ENCODE measurements at places on chromosomes 4 and X.

DNA sequence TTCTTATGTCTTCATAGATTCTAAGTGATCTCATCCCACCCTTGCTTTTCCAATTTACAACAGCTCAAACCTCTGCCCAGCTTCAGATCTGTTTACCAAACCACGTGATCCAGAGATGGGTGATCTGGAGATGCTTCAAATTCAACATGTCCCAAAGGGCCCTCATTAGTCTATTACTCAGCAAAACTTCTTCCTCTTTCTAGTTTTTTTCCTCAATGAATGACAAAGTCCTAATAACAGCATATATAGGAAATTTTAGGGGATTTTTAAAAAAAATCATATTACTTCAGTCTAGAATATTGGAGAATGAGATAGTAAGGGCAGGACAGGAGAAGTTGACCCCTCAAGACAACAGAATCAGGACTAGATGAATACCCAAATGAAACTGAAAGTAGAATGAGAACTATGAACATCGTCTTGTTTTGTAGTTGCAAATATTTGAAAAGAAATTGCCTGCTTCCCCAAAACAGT, 127.1 kb downstream of the CFAP299 start:
- no peak for DNase-seq

DNA sequence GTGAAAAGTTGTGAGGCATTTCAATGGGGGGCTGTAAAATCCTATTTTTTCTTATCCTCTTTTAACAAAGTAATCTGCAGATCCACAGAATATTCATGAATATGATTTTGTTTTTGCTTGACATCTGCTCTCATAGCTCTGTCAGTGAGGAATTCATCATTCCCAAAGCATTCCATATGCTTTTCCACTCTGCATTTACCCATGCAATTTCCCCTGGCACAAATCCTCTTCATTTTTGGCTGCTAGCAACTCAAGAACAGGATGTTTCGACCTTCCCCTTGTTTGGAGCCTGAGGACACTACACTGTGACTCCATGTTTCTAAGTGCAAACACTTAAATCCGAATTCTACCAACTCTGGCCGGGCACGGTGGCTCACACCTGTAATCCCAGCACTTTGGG, 48.5 kb downstream of the KLHL15 start:
- DNase-seq = no peak

DNA sequence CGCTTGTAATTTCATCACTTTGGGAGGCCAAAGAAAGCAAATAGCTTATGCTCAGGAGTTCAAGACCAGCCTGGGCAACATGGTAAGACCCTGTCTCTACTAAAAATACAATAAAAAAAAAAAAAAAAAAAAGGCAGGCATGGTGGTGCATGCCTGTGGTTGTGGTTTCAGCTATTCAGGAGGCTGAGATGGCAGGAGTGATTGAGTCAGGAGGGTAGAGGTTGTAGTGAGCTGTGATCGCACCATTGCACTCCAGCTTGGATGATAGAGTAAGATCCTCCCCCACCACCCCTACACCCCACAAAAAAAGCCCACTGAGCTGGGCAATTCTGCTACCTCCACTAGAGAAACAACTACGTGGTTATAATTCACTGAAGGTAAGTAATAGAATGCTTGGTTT, 118.8 kb upstream of the PCDH18 start:
- no peak for DNase-seq

GRCh38 chr4:108465886-108466500, 154.4 kb upstream of the RPL34 start:
- DNase-seq = no peak

DNA sequence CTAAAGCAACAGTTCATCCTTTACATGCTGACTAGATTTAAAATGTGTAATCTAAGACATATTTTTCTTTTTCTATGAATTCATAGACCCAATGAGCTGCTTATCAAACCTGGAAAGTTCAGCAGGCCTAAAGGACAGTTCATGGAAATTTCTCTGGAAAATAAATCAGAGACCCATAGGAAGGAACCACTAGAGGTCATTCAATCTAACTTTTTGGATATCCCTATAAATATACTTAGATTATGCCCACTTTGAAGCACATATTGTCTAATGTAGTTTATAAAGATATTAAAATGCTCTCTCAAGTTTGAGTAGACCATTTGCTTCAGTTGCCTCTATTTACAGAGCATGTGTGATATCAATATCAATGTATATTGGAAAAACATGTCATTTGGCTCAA, 473.0 kb downstream of the FAT4 start:
- no peak for DNase-seq

DNA sequence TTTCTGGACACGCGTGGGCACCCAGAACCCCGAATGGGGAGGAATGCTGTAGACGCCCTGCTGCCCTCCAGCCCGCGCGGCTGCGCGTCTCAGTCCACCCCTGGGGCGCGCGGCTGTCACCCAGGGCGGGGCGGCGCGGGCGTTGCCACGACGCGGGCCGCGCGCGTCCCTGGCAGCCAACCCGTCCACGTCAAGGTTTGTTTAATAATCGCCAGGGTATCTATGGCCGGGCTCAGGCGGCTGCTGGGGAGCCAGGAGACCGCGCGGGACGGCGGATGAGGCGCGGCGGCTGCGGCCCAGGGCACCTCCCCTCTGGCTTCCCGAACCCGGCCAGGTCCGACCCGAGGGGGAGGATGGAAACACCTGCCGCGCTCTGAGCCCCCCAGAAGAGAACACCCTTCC, at the start of gene SPATA18:
SPATA18 (plus strand) TSS at position 92 of the 402 bp plus-strand sequence. CDS start 401 bp downstream, outside the sequence.
- DNase-seq = no peak

DNA sequence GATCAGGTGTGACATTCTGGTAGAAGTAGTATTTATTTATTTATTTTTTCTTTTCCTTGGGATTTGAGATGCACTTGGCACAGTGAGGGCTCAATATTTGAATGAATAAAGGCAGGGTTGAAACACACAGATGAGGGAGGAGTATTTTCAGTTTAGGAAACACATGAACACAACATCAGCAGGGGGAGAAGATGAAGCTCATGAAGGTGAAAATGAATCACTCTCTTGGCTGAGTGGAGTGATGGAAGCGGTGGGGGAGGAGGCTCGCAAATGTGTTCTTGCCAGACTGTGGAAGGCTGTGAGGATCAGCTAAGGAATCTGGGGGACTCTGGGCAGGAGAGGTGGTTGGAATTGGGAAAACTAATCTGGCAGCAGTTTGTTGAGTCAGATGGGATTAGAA, 55.3 kb downstream of the ARHGAP10 start:
- no peak for DNase-seq

DNA sequence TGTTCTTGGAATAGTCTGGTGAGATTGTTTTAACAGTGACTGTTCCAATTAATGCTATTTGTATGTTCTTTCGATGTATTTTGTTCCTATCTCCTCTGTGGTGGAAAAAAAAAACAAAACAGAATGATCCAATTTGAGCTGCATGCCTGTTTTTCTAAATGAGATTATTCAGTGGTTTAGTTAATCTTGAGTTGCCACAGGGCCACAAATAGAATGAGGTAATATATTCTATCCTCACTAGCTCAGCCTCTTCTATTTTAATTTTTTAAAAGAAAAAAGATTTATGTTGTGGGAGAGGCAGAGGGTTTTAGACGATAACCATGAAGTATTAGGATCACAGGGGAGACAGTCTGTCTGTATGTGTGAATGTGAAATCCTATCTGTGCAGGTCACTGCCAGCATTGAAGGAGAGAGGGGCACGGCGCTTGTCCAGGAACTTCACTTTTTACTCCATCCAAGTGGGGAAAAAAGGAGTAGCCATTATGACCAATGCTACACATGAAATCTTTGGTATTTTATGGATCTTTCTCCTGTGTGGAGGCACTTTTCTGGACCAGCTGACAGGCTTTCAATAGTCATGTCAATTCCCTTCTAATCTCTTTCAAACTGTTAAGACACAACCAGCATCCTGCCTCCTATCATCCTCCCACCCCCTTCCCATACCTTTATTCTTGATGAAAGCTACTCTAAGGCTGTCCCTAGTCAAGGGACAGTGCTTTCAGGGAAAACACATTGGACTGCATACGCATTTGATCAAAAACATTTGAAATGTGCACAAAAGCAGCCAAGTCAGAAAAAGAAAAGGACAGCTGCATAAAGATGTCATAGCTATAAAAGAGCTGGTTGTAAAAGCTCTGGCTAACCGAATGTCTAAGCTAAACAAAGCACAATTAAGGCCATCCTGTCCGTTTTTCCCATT, 1063.8 kb upstream of the INTU start:
- DNase-seq = no peak

DNA sequence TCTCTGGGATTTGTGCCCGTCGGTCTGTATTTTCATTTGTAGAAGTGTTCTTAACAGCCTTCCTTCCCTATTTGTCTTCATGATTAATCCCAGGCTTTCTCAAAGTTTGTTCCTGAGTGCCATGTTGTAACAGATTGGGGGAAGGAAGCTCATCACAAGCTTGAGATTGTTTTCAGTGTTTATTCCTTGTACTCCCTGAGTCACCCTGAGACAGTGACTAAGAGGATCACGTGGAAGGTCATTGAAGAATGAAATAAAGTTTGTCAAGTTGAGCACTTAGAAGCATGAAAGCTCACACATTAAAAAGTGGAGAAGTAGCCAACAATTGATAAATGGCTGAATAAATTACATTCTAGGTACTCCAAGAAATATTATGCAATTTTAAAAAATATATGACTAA, 153.5 kb upstream of the FAM241A start:
- DNase-seq = no peak

DNA sequence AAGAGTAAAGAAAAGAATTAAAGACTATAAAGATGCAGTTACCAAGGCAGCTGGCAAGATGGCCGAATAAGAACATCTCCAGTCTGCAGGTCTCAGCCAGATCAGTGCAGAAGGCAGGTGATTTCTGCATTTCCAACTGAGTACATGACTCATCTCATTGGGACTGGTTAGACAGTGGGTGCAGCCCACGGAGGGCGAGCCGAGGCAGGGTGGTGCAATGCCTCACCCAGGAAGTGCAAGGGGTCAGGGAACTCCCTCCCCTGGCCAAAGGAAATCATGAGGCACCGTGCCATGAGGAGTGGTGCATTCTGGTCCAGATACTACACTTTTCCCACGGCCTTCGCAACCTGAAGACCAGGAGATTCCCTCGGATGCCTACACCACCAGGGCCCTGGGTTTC, 20.5 kb downstream of the SPIN4 start:
- DNase-seq = no peak

DNA sequence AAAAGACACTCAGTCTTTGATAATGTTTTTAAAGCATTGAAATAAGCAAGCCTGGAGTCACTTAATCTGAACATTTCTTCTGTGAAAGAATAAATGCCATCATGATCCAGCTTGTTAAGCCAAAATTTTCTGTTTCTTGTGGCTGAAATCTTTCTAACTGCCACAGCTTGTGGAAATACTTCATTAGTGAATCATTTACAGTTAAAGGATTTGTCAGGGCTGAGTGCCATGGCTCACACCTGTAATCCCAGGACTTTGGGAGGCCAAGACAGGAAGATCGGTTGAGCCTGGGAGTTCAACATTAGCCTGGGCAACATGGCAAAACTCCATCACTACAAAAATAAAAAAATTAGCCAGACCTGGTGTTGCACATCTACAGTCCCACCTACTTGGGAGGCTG, 93.3 kb upstream of the PDE5A start:
- DNase-seq = no peak

- DNase-seq = no peak
Measured at GRCh38 chr4:174631901-174632758, 109.8 kb upstream of the HPGD start.

DNA sequence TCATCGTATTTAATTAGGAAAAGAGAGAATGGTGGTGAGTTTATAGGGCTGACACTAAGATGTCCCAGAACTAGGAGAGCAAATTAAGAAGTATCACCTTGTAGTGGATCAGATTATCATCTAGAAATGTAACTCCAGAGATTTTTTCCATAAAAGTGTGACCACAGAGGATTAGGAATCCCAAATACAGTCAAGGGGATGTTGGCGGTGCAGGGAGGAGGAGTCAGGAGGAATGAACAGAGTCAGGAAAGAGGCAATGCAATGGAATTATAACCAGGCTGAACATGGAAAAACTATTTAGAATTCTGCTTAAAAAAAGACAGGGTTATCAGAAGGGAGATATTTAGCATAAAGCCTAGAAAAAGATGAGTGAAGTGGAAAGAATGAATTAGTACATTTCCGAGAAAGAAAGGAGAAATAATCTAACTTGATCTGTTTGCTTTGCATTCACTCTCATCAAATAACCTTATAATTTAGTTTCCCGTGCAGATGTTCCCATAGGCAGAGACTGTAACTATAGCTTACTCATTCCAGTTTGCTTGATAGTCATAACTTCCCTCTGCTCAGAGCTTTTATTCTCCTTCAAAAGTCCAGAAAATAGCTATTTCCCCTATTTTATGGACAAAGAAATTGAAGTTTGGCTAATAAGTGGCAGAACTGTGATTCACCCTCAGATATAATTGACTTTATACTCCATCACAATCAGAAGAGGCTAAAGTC, 56.4 kb downstream of the SCFD2 start:
- no peak for DNase-seq

DNA sequence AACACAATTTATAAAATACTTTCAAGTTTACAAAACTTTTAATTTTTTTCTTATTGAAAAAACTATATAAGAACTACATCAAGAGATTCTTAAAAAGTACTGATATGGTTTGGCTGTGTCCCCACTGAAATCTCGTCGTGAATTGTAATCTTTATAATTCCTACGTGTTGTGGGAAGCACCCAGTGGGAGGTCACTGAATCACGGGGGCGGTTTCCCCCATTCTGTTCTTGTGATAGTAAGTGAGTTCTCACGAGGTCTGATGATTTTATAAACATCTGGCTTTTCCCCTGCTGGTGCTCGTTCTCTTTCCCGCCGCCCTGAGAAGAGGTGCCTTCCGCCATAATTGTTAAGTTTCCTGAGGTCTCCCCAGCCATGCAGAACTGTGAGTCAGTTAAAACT, 88.5 kb downstream of the FRAS1 start:
- DNase-seq = no peak

- no peak for DNase-seq
Measured at GRCh38 chr4:140799686-140800225, 43.6 kb upstream of the TBC1D9 start.
